ENCODE measurements at places on chromosomes 6 and 20.

DNA sequence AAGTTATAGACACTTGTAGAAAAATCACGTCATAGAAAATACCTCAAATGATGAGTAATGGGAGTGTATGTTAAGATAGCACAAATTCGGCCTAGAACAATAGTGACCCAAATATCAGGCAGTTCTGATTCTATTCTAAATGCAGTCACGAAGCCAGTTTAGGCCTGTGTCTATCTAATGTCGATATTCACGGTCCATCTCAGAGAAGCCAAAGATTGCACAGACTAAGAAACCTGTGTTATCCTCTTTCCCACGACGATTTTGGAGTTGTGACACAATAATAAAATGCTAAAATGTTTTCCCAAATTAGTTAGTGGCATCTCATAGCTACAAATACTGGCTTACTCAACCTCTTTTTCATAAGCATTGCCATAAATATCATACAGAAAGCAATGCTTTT, 4.0 kb downstream of the HIVEP2 start:
- DNase-seq: no peak

GRCh38 chr6:93858213-93858612, 438.9 kb upstream of the EPHA7 start:
- no peak for DNase-seq

GRCh38 chr6:97917369-97917768, 634.4 kb upstream of the MMS22L start:
- no peak for DNase-seq

GRCh38 chr20:56776345-56776744, 147.2 kb downstream of the TFAP2C start:
- no peak for DNase-seq

DNA sequence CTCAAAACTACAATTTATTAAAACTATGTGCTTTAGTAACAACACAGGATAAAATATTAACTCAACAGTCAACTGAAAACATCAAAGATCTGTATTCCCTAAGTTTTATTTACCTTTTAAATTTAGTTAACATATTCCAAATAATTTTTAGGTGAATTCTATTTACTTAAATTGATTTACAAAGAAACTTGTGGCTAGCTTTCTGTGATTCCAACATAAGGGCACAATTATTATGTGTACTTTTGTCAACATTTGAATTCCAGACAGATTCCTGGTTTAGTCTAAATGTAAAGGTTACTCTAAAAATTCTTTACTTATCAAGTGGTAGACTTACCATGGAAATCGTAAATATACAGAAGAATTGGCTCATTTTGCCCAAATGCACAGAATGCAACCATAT, 70.7 kb downstream of the AHI1 start:
- no peak for DNase-seq

- no peak for DNase-seq
Measured at GRCh38 chr6:75755704-75756103, 6.7 kb downstream of the MYO6 start.

GRCh38 chr20:50584687-50585086, 74.5 kb downstream of the PTPN1 start:
- DNase-seq: no peak

All from EL (cell line).